ENCODE measurements at places on chromosomes 12 and 14.

DNA sequence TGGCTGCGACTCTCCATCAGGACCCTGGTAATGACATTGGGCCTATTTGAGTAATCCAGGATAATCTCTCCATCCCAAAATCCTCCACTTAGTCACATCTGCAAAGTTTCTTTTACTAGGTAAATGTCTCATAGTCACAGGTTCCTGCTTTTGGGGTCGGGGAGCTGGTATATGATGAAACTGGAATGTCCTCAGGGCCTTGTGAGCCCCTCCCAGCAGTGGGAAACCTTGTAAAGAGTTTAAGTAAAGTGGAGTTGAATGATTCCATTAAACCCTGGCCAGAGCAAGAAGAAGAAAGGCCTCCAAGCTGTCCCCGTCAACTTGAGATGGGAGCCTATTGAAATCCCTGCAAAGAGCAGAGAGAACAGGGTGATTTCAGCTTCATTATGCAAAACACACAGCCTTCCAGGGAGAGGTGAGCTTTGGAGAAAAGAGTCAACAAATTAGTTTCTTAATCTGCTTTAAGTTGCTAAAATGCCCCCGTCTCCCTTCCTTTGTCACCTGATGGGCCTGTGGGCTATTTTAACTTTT is 12.6 kb downstream of the WSCD2 start:
- no peak for DNase-seq

DNA sequence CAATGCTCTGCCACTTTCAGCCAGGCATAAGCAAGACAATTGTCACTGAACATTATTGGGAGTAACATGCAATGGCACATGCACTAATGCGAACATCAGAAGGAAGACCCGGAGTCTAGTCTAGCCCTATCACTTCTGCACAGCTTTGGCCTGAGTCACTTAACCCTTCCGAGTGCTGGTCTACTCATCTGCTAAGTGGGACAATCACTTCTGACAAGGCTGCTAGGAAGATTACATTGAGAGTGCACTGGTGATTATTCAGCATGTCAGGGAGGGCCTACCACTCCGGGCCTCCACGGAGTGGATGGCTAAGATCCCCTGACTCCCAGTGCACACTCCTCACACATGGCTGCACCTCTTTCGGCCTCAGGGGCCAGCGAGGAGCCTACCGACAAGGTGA is 240.9 kb downstream of the DPF3 start:
- DNase-seq: no peak

- no peak for DNase-seq
These were observed 64.2 kb downstream of the CLMN start for GRCh38 chr14:95255487-95255886.

GRCh38 chr12:113052326-113052725 is 4.2 kb upstream of the DTX1 start:
- DNase-seq: no peak

DNA sequence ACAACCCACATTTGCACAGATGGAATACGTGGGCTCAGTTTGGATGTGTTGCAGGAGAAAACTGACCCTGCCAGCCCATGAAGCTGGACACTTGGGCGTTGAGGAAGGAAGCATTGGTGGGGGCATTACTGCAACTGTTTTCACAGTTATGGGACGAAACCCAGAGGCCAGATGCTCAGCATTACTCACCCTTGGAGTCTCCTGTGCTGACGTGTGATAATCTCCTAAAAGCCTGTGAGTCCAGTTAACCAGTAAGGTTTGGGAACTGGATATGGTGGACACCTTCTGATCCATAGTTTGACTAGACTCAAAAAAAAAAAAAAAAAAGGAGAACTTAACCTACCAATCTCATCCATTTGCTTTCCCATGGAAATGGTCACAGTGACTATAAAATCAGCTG is 52.8 kb upstream of the EGLN3 start:
- DNase-seq: no peak

- DNase-seq: no peak
These were observed 158.9 kb downstream of the FBXL14 start for GRCh38 chr12:1435456-1435855.

GRCh38 chr14:105999361-106000028 is 473.1 kb downstream of the TMEM121 start:
- no peak for DNase-seq

- DNase-seq: no peak
These were observed 150.8 kb upstream of the FSCB start for GRCh38 chr14:44657696-44658388.

DNA sequence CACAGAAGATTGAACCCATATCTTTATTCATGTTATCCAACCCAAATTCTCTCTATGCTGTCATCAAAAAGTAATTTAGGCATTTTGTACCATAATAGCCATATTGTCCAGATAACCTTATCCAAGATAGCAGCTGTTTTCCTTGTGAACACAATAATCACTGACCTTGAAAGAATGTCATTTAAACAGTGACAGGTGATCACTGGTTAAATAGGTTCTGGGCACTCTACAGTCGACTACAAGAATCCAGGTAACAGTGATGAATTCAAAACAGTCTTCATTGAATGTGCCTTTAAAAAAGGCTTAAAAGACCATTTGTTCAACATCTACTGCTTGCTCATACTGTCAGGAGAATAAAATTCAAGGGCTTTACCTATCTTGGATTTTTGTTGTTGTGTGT is 4.6 kb upstream of the SPX start:
- DNase-seq: no peak

- no peak for DNase-seq
These were observed 146.8 kb upstream of the KITLG start for GRCh38 chr12:88726806-88727720.

GRCh38 chr14:104524726-104525125 is 54.8 kb upstream of the C14orf180 start:
- DNase-seq: no peak

GRCh38 chr12:4603421-4603820 is 41.4 kb downstream of the DYRK4 start:
- DNase-seq: no peak

DNA sequence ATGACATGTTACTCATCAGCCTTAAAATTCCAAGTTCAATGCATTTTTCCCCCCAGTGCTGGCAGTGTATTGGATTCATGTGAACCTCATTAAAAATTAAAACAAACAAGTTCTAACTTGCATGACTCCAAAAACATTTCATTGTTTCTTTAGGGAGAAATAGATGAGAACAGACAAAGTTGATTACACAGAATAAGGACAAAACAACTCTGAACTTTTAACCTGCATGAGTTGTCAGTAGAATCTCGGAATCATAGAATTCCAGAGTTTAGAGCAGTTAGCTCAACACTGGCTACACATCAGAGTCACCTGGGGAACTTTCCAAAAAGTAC is 127.5 kb downstream of the TMX1 start:
- no peak for DNase-seq

DNA sequence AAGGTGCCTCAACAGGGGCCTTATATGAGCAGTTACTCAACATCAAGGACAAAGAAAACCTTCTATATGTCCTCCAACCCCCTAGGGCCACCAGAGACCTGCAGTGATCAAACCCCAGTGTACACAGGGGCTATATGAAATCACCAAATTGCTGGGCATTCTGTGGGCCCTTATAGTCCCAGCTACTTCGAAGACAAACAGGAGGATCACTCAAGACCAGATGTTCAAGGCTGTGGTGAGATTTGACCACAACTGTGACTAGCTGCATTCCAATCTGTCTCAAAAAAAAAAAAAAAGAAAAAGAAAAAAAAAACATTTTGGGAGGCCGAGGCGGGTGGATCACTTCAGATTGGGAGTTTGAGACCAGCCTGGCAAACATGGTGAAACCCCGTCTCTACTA is 51.0 kb upstream of the PRB2 start:
- DNase-seq: no peak

GRCh38 chr12:119659289-119659897 is 8.5 kb upstream of the PRKAB1 start:
- DNase-seq: peak; percentile 8

DNA sequence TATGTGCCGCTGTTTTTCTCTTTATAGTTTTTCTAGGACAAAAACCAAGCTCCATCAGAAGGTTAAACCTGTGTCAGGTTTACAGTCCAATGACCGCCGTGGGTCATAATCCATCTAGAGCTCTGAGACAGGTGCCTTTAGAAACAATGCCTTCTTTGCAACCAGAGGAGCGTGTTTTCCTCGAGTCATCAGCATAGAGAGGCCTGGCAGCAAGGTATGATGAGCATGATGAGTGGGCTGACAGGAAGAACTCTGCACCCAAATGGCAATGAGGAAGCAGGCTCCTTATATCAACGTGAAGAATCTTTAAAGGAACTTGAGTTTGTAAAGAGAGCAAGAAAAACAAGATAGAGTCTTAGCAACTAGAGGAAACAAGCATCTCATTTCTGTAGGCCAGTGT is 60.5 kb upstream of the NUDT4 start:
- no peak for DNase-seq

GRCh38 chr12:87678453-87678852 is 350.7 kb downstream of the C12orf50 start:
- DNase-seq: no peak

DNA sequence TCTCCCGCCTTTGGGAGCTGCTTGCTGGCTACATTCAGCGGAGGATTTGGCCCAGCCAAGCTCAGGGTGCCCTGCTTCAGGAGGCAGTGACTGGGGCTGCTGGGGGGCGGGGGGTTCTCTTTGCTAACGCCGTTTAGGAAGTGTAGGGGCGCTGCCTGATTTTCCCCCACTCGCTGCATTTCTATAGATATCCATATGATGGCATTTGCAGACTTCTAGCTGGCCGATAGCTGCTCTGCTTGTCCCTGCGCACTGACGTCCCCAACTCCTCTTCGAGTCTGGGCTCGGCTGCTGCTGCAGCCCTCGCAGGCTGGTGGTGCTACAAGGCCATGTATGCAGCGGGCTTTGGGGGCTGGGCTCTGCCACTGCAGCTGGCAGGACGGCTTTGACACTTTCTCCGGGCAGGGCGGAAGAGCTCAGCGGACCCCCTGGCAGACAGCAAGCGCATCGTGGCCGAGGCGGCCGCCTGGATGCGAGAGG is 3.1 kb downstream of the LRFN5 start:
- DNase-seq: no peak

GRCh38 chr12:19546611-19547162 is 107.4 kb downstream of the AEBP2 start:
- DNase-seq: no peak

- no peak for DNase-seq
These were observed 12.8 kb upstream of the GSG1 start for GRCh38 chr12:13116259-13116658.

GRCh38 chr14:86915406-86915805 is 1077.6 kb downstream of the GALC start:
- DNase-seq: no peak

GRCh38 chr12:124734224-124734788 is 129.4 kb downstream of the SCARB1 start:
- DNase-seq: no peak

GRCh38 chr14:49497725-49498348 is 88.3 kb downstream of the RPS29 start:
- DNase-seq: no peak

DNA sequence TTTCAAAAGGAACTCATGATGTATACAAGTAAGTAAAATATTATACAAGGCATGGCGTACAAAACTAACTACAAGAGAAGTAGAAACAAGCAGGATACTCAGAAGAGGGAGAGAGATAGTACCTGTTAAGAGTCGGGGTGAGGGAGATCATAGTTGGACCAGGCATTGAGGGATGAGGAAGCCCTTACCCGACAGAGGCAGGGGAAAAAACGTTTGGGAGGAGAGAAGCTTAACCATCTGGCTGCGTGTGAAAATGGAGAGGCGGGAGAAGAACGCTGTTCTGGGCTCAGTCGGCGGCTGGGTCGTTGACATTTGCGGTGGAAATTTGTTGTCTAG is 575 bp upstream of the FMNL3 start:
- no peak for DNase-seq

GRCh38 chr12:75585330-75585729 is 73.9 kb upstream of the KRR1 start:
- no peak for DNase-seq

- DNase-seq: no peak
These were observed 573 bp downstream of the ARL6IP4 start for GRCh38 chr12:122981036-122981471.

DNA sequence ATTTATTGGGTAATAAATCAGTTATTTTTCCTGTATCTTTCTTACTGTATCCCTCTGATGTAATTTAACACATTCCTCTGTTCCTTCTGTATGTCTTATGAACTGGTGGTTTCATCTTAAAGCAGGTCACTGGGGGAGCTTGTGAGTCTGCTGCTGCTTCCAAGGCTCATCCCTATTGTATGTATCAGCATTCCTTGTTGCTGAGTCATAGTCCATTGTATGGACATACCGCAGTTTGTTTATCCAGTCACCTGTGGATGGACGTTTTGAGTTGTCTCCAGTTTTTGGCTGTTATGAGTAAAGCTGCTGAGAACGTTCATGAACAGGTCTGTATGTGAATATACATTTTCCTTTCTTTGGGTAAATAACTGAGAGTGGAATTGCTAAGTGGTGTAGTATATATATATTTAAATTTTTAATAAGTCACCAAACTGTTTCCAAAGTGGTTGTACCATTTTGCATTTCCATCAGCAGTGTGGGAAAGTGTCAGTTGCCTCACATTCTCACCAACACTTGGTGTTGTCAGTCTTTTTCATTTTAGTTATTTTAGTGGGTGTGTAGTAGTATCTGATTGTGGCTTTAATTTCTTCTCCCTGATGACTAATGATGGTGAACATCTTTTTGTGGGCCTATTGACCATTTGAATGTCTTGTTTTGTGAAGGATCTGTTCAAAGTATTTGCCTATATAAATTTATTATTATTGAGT is 82.7 kb downstream of the BEGAIN start:
- no peak for DNase-seq

GRCh38 chr14:104394409-104394851 is 185.1 kb upstream of the C14orf180 start:
- no peak for DNase-seq

DNA sequence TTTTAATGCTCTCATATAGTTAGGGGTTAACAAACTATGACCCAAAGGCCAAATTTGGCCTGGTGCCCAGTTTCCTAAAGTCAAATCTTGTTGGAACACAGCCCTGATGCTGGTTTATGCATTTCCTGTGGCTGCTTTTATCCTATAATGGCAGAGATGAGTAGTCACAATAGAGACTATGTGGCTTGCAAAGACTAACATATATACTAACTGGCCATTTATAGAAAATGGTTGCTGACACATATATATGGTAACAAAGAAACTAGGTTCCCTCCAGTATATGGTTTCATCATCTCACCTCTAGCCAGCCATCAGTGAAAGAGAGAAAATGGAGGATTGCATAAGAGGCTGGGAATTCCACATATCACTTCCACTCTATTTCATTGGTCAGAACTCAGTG is 10.8 kb downstream of the NAV3 start:
- DNase-seq: no peak
